Activated CD4-positive, CD25-positive, alpha-beta regulatory T cell treated with anti-CD3 and anti-CD28 coated beads, Interleukin-2, amount 50 U/mL, for 16 hours (primary cell): ENCODE measurements at places on chromosomes 7 and 10.

GRCh38 chr7:138021889-138022288 is 20.0 kb upstream of the CREB3L2 start:
- DNase-seq = no peak

GRCh38 chr7:132114411-132114810 is 461.9 kb downstream of the PLXNA4 start:
- no peak for DNase-seq

DNA sequence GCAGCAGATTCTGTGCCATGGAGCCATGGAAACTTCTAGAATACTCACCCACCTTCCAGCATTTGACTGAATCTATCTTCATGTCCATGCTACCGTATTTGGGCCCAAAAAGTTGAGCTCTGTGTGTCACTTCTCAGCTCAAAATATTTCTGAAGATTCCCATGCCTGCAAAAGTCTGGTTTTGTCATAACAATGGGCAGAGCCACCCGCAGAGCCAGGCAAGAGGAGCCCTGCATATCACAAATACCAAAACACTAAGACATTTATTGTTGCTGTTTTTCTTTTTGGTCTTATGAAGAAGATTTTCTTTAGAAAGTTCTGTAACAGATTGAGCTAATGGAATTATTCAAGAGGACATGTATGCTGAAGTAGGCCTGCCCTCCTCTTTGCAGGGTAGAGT is 68.1 kb downstream of the PRTFDC1 start:
- DNase-seq = no peak

- DNase-seq = no peak
Measured at GRCh38 chr7:27914409-27914808, 174.4 kb downstream of the TAX1BP1 start.

GRCh38 chr10:126196281-126196680 is 192.0 kb downstream of the ADAM12 start:
- DNase-seq = no peak

DNA sequence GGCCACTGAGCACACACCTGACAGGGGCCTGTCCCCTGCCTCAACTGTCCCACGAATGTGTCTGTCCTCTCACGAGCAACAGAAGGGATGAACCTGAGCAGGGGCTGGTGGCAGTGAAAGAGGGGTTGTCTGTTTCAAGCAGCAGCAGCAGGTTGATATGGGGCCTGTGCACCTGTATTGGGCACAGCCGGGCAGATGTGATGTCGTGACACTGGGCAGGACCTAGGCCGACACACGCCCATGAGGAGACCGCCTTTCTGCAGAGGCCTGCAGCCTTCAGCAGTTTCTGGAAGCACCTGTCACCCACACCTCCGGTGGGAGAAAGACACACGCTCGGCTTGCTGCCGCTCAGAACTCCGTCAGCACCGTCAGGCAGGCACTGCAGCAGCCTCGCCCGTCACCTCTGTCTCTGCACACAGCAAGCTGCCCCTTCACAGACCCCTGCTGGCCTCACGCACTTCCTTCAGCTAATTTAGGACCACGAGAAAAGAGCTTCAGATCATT is 48.5 kb downstream of the AMZ1 start:
- no peak for DNase-seq

GRCh38 chr7:87356448-87356847 is 11.0 kb downstream of the CROT start:
- no peak for DNase-seq

GRCh38 chr10:117536866-117537435 is 5.6 kb upstream of the EMX2 start:
- DNase-seq = no peak

DNA sequence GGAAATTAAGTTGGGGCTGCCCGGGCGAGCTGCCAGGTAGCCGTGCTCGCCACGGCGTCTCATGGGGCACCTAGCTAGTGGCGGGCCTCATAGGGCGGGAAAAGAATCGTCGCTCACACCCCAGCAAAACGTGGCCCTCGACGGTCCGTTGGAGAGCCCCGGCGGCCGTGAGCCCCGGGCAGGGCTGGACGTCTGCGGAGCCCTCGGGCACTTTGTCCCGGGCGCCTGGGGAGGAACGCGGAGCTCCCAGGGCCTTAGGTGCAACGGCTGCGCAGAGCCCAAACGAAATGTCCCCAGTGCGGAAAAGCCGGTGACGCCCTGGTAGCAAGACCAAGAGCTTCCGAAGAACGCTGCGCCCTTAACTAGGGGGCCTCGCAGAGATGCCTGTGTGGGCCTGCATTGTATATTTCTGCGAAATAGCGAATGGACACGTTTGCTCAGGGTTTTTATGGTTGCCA is 866 bp upstream of the SFMBT2 start:
- DNase-seq = no peak

DNA sequence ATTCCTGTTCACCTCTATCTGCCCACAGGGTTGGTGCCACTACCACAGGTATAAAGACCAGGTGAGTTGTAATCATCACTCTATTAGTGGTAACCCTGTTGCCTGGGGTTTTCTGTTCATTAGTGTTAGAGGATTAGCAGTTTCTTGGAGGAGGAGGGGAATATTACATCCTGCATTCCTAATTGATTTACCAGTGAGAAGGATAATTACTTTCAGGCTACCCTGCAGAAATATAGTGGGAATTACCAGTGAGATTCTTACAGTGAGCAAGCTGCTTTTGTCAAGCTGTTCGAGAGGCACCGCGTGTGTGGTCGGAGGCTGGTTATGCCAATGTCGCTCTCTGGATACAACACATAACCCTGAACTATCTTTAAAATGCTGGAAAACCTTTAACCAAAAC is 280.7 kb downstream of the SORCS3 start:
- no peak for DNase-seq

GRCh38 chr7:73678862-73679261 is 4.4 kb downstream of the DNAJC30 start:
- DNase-seq = no peak

DNA sequence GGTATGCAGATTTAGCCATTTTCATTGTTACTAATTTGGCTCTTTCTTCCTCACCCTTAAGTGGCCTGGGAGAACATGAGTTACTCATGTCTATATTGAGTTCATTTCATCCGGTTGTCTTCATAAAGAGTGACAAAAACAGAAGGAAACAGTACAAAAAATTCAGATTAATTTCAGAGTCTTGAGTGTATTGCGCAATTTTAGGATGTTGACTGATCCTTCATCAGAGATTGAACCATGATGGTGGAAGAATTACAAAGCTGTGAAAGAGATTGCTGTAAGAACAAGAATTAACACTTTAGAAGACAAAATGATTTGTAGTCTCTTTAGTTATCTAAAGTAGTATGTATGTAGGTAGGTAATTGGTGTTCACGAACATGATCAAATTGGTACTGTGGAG is 194.0 kb upstream of the PPP1R3A start:
- no peak for DNase-seq

DNA sequence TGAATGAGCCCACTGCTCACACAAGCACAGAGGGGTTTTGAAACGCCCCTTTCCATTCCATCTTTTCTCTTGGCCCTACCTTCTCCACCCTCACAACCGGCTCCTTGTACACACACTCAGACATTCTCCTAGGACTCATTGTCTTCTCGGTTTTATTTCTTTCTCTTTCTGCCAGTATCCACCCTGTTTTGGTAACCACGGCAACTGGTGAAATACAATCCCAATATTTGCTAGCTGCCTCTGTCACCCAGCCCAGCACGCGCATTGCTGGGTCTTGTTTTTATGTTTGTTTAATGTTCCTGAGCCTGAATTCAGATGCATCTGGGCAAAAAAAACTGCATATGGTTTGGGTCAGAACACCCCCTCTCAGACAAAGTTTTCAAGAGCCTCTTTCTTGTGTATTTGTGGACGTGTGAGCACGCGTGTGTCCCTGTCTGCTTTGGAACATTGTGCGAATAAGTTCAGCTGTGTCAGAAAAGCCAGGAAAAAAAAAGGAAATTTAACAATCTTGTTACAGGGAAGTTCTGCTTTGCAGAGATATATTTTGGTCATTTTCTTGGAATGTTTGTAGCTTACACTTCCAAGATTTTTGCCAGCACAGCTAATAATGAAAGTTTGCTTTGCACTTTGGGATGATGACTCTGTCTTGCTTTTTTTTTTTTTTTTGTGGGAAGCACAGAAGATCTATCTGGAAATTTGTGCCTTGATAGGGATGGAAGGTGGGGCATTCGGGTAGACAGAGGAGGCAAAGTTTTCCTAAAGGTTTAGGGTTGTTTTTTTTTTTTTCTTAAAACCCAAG is 225.9 kb downstream of the TRIL start:
- DNase-seq = no peak

GRCh38 chr10:35563261-35563891 is 41.8 kb upstream of the GJD4 start:
- DNase-seq = no peak

DNA sequence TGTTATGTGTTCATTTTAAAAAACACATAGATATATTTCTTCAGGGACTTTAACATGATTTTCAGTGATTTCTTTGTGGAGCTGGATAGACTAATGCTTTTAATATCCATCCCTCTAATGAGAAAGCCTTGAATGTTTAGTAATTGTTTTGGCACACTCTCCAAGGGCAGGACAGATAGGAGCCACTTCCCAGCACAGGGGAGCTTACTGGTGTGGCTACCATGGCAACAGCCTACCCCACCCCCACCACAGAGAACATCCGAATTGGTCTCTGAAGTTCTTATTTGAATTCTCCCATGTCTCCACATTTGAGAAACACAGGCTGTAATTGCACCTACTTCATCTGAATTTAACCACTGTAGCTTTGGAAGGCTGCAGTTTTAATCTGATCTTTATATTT is 87.7 kb downstream of the PRKG1 start:
- DNase-seq = no peak

- DNase-seq = no peak
Measured at GRCh38 chr10:79241990-79242619, 105.2 kb upstream of the PPIF start.

- no peak for DNase-seq
Measured at GRCh38 chr10:97278491-97278989, 13.9 kb downstream of the ARHGAP19 start.

GRCh38 chr10:84837877-84838276 is 509.5 kb downstream of the CCSER2 start:
- DNase-seq = no peak

GRCh38 chr10:13496931-13497330 is 31.9 kb downstream of the BEND7 start:
- DNase-seq = no peak

DNA sequence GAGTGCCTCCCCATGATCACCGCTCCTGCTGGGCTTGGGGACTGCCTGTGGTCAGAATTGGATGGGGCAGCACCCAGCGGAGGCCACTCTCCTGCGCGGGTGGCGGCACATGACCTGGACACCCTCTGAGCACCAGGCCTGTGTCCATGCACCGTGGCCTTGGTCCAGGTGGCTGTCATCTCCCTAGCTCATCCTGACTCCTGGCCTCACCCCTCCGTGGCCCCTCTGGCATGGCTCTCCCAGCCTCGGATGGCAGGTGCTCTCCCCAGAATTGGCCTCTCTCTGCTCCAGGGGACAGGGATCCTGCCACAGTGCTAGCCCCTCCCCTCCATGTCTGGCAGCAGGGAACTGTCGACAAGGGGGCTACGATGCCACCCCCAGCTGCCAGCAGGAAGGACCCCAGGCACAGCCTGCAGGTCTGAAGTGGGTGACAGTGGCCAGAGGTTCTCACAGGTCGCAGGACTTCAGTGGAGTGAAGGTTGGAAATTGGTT is 37.2 kb upstream of the BTBD16 start:
- no peak for DNase-seq

GRCh38 chr10:24731942-24732341 is 8.3 kb upstream of the ARHGAP21 start:
- DNase-seq = no peak

GRCh38 chr10:69239816-69240434 is 19.8 kb downstream of the HKDC1 start:
- DNase-seq = no peak
